ENCODE measurements at places on chromosomes 7 and 10.

DNA sequence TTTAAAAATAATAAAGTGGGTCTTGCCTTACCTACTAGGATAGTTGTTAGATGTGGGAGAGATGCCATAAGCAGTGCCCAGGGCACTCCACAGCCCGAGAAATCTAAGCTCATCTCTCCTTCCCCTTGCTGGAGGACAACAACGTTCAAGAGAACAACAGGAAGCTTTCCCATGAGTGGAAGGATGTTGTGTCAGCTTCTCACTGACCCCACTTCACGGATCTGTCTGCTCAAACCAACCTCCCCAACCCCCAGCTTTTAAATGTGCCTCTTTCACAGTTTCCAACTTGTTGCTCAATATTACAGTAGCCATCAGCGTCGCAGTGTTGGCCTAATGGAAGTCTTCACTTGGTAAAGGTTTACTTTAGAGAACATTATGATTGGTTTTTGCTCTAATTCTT lies 72.1 kb downstream of the PTPRE start:
- DNase-seq, result no peak

DNA sequence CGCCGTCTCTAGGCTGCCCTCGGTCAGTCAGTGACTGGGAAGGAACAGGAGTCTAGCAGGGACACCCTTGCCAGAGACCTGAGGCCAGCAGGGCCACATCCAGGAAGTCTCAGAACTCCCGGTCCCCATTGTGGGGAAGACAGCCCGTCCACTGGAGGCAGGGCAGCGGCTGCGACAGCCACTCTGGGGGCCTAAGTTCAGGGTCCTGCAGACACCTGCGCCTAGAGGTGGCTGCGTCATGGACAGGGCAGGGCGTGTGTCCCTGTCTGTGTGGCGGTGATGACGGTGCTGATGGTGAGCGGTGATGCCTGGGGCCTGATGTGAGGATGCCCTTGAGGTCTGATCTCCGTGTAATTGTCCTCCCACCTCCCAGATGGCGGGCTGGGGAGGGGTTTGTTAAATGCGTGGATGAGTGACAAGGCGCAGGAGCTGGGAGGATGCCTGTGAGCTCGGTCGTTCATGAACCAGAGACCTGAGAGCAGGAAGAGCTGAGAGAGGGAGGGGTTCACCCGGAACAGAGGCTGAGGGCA lies 537.9 kb upstream of the FOXK1 start:
- no peak for DNase-seq

DNA sequence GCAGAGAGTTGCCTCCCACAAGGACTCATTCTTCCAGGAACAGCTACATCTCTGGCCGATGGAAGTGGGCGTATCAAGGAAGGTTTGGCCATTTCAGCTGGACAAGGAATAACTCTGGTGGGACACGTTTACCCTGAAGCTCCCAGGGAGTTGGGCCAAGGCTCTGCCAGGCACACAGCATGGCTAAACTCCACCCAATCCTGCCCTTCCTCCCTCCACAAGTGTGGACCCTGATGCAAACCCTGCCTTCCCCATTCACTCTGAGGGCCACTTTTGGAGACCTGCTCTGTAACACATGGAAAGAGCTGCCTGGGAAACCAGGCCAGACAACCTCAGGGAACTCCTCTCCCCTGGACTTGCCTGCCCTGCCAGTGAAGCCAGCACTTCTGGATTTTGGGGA lies 407.8 kb upstream of the FOXK1 start:
- no peak for DNase-seq

DNA sequence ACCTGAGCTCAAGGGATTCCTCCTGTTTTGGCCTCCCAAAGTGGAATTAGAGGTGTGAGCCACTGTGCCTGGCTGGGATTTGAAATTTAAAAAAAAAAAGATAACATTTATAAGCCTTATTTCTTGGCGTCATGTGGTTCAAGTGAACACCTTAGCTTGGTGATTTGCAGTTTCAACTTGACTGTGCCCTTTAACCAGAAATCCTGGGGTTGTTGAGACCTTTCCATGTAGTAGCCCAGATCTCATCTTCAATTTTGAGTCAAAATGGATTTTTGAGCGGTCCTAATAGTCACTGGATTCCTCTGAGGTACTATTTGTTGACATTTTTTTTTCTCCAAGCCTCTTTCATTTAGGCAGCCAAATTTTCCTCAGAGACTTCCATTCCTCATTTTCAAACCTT lies 29.5 kb upstream of the FBXW4 start:
- DNase-seq, result no peak

DNA sequence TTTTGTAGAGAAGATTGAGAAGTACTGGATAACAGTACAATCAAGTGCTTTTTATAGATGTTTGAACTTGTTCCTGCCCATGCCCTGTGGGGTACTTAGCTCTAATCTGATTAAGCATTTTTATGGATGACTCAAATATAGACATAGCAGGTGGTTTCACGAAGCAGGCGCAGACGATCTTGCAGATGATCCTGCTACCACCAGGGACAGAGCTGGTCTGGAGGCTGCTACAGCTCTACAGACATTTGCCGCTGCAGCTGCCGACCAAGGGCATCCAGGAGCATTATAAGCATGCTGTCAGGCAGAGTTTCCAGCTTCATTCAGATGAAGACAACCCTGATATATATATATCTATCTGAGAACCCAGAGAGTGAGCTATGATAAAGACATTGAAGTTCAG lies 650.4 kb downstream of the NXPH1 start:
- DNase-seq, result no peak

GRCh38 chr10:100980711-100981110 lies 6.6 kb downstream of the MRPL43 start:
- DNase-seq, result no peak

- no peak for DNase-seq
These were observed 336.7 kb upstream of the KLF6 start for GRCh38 chr10:4121502-4122380.

DNA sequence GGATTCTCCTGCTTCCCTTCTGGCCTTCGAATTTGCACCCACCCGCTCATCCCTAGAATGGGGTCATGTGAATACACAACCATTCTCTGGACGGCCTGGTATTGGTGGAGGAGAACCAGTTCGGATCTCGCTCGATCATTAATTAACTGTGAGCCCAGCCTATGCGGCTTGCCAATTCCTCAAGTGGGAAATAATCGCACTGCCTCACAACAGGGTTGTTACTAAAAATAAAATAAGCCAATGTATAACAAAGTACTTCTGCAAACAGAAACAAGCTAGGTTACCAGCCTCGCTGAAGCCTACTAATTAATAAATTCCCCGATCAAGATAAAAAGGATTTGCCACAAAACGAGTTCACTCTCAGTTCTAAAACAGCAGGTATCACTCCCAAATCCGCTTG lies 16.2 kb downstream of the CTBP2 start:
- DNase-seq, result no peak

DNA sequence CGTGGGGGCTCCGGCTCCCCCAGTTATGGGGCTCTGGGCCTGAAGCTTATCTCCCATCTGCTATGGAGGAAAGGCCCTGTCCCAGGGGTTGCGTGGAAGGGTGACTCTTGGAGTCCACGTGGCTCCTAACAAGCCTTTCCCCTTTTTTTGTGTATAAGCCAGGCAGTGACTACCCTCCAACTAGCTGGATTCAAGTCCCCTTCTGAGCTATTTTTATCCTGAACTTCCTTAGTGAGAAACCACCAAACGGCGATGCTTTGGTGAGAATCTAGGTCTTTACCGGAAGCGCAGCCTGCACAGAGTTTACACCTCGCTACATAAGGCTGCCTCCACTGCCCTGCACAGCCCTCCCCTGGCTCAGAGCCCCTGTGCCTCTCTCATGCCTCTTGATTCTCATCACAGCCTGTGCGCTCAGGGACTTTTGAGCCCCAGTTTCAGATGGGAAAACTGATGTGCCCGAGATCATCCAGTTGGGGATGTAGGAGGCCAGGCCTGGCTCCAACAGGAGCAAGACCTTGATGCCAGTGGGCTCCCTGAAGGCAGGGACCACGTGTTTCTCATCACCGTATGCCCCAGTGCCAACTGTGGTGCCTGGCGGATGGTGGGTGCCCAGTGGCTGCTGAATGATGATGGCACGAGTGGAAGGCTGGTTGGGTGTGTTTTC lies 102.3 kb upstream of the PPIF start:
- DNase-seq, result no peak

GRCh38 chr10:100775386-100775785 lies 30.0 kb downstream of the PAX2 start:
- DNase-seq, result no peak

DNA sequence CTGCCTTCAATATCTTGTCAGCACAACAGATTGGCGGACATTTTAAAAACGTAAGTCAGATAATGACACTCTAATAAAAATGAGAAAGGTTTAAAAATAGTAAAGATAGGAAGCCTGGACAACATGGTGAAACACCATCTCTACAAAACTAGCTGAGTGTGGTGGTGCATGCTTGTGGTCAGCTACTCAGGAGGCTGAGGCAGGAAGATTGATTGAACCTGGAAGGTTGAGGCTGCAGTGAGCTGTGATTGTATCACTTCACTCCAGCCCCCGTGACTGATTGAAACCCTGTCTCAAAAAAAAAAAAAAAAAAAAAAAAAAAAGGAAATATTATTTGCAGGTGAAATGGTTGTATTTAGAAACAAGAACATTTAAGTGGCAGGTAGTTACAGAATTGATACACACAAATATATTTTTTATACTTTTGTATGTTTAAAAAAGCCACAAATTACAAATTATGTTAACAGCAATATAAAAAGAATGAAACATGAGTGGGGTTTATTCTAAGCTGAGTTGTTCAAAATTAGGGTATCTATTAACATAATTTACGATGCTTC lies 141.9 kb downstream of the ADK start:
- no peak for DNase-seq

DNA sequence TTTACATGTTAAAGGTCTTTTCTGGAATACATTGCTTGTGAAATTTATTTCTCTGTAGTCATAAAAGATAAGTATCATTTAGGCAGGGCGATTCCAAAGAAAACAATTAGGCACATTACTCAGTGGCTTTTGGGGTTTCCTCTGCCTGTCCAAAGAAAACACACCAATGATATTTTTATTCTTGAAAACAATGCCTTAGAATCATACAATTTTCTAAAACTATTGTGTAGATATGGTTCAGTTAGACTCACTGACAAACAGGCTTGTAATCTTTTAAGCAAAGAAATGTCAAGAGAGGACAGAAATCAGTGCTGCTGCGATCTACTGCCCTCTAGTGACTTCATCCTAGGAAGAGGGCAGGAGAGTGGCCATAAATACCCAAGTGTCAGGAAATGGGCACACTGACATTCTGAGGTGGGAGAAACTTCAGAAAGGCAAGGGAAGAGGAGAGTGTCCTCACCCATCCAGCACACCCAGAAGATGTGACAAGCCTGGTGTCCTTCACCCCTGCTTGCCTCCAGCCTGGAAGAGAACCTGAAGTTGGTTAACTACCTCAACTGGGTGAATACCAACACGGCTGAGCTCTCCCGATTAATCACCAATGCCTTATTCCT lies 120.5 kb downstream of the GALNT11 start:
- DNase-seq, result no peak

Measured in stimulated activated CD8-positive, alpha-beta memory T cell treated with anti-CD3 and anti-CD28 coated beads, Interleukin-4, amount 100 ng/mL, for 4 hours (primary cell).